Left lobe of liver (tissue), 2 donors: ENCODE measurements at places on chromosomes 5 and 9.

DNA sequence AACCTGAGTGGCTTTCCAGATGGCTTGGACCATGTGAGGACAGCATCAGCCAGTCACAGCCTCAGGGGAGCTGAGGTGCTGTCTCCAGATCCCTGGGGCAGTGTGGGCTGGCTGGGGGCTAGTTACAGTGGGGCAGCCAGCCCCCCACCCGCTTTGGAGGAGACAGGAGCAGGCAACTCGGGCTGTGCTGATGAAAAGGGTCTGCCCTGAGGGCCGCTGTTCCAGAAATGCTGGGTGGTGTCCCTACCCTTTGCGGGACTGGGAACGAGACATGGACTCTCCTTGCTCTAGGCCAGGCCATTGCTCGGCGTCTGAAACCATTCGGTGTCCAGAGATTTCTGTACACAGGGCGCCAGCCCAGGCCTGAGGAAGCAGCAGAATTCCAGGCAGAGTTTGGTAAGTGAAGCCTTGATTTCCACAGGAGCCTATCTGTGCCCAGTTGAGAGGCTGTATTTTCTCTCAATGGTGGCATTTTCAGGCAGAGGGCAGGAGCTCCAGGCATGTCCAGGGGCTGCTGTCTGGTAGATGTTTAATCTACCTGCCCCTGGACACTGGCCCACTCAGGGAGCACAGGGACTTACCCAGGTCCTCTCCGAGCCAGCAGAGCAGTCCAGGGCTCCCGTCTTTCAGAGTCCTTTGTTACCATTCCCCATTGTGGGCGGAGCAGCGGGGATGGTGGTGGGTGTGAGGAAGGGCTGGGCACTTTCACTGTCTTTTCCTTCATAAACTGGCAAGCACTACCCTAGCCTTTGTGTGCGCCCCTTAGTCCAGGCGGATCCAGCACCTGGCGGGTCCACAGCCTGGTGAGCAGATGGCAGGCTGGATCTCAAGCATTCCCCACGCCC, 7.2 kb downstream of the GRHPR start:
- peak; percentile 91 for DNase-seq

GRCh38 chr9:6640268-6641051, 5.1 kb downstream of the GLDC start:
- peak; percentile 94 for DNase-seq

DNA sequence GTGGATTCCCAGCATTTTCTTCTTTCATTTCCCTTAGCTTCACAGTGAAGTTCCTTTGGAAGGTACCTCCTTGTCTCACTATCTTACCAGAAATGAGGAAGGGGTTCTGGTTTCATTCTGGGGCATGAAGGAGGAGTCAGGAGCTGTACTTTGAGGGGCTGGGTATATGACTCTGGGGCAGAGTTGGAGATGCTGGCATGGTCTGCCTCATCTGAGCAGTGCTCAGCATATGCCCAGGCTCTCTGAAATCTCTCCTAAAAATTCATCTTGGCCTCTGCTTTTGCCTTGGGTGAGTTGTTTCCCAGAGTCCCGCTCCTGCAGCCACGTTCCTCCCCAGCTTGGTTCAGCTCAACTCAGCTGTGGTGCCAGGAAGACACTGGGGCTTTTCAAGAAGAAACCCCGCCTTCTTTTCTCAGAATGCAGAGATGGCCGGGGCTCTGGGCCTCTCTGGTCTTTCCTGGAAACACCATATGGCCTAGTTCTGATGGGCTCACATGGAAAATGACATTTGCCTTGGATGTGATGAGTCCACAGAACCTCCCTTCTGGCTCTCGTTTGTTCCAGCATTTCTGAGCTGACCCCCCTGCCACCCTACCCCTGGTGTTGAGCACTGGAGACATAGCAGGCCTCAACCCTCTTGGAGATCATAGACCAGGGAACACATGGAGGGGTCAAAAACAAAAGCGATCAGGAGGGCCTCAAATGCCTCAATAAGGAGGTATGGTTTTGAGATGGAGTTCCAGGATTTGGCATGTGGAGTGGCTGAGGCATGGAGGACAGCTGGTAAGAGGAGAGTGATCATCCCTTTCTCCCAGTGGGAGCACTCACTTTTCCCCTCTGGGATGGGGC, 12.0 kb upstream of the TGFBR1 start:
- no peak for DNase-seq

- DNase-seq: no peak
Observed at GRCh38 chr5:144072518-144072927, 97.9 kb downstream of the YIPF5 start.

DNA sequence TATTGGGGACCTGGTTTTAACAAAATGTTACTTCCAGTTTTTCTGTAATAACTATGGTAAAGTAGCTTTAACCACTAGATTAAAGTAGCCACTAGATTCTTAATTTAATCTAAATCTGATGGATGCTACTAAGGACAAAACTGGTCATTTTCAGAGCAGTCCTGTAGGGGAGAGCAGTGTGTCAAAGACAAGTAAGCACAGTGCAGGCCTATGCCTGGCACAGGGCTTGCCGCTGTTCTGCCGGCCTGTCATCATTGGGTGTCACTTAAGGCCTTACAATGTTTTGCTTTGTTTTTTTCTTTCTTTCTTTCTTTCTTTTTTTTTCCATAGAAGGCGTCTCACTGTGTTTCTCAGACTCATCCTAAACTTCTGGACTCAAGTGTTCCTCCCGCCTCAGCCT, 53.0 kb upstream of the NXNL2 start:
- DNase-seq: no peak

DNA sequence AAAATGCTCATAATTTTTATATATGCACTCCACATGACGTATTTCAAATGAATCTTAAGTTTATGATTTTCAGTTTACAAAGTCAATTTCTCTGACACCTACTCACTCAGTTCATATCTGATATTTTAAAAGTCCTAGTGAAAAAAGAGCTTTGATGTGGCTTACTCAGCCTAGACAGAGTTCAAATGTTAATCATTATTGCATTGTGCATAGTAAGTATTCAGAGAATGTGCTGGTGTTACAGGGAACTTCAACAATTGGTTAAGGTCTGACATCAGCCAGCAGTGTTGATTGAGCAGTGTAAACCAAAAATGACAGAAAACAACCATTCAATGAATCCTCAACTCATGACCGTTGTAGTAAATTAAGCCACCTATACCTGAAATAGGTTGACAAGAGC, 147.2 kb upstream of the LHFPL2 start:
- no peak for DNase-seq

- no peak for DNase-seq
Observed at GRCh38 chr5:73118391-73118973, 1.9 kb upstream of the TMEM171 start.

DNA sequence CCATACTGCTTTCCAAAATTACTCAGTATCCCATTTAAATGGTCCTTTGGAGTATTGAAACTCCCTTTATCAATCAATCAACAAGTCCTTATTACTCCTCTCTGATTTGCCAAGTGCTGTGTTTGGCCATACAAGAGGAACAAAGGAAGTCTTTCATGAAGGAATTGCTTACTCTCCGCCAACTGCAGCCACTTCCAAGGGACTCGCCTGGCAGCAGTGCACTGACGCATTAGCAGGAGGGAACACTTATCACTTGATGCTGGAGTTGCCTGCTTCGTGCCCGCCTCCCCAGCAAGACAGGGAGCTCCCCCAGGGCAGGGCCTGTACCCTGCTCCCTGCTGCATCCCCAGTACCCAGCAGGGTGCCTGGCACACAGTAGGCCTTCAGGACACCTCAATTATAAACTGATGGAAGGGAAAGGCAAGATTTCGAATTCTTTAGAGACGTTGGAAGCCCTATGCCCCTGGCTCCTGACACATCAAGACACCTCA, 97.9 kb downstream of the CRB2 start:
- DNase-seq: no peak

DNA sequence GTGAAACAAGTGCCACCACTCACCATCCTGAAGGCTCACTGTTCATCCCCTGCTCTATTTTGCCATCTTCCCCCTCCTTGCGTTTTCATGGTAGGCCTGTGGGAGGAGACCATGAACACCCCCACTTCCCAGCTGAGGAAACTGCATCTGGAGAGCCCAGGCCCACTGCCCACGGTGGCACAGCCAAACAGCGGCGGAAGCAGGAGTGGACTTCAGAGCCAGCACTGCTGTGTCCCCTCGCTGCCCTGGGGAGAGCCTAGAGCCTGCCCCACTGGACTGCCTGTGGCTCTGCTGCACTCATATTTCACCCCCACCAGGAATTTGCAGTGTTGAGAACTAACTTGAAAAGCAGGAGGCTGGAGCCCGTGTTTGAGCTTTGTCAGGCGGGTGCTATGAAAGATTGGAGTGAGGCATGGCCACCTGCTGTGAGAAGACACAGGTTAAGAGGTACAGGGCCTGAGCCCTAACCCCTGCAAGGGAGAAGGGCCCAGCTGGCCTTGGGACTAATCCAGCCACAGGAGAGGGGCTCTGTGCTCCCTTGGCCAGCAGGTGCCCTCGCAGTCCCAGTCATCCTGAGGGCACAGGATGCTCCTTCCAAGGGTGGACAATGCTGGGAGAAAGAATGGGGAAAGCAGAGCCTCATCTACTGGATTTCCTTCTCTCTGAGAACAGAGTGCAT, 79.0 kb downstream of the MACROH2A1 start:
- DNase-seq: peak; percentile 31

DNA sequence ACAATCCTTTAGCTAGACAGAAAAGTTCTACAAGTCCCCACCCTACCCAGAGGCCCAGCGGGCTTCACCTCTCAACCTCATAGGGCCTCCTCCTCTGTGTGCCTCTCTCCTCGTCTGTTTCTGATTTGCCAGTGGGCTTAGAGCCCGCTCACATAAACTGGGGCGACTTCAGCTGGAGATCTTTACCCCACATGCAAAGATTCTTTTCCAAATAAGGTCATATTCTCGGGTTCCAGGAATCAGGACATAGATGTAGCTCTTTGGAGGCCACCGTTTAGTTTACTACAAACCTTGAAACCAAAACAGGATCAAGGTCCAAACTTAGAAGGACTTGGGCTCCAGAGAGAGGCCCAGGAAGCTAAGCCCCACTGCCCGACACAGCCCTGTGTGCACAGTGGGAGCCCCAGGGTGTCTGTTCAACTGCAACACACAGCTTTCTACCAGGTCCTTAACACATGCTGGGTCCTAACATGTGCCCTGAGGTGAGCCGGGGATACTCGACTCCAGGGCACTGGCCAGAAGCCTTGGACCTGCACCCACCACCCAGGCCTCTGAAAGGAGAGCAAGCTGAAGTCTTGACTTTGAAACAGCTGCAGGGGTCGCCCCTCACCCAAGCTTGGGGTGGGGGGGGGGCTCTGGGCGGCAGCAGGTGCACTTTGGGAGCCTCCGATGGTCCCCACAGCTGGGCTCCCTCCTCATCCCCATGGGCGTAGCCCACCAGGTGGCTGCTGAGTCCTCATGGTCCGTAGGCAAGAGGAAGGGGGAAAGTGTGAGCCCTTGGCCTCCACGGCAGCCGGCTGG, 26.8 kb upstream of the SLC12A7 start:
- DNase-seq: no peak

DNA sequence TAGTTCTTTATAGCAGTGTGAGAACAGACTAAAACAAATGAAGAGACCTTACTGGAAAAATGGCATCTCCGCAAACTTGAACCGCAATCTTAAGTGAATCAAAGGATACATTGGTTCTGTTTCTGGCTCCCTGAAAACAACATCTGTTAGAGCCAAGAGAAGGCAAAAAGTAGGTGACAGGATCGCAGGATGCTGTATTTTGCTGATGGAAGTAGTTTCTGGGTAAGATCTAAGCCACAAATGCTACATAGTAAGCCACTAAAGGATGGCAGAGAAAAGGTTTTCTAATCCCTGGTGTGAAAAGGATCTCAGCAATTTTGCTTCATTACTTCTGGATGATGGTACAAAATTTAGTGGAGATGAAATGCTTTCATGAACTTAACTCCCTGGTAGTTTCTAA, 63.3 kb upstream of the HTR4 start:
- no peak for DNase-seq

DNA sequence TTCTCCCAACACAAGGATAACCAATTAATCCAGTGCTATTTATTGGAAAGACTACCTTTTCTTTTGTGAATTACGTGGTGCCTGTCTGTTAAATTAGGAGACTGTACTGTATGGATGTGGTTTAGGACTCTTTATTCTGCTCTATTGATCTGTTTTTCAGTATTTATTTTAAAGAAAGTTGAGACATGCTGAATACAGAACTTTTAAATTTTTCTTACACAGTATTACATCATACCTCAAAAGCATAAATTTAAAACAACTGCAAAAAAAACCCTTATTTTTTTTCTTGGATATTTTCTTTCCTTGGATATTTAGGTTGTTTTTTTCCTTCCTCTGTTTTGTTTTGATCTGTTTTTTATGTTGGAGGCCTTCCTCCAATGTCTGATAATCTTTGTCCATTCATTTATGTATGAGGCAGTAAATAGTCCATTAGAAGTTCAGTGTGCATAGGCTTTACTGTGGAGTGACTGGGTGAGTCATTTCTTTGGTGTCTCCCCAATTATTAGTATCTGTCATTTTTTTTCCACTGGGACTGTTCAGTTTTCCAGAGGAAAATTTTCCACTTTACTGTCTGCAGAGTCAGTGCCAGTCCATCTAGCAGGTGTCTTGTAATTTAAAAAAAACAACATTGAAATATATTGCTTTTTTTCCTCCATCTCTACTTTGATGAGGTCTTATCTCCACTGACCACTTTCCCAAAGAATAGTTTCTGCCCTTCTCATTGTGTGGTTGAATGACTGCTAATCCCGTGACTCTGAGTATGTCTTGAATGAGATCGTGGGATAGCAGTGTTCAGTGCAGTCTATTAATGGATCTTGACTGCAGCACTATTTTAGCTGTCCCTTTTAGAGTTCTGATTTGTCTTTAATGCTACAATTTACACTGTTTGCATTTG, 15.2 kb downstream of the CYSTM1 start:
- DNase-seq: no peak

- DNase-seq: no peak
Observed at GRCh38 chr9:92147852-92148180, 32.6 kb upstream of the SPTLC1 start.

DNA sequence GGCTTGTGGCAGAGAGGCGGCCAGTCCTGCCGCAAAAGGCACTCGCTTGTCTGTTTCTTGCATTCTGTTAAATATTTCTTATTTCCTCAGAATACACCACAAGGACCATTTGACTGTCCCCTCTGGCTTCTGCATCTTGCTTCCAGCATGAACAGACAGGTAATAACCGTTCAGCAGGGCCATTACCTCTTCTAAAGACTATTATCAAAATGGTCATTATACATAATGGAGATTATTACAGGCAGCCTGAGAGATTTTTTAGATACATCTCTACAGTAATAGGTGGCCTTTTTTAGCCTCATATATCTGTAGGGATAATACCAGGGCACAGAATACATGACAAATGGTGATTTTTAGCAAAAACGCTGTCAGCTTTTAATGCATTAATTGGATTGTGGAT, 382.0 kb downstream of the PSAT1 start:
- no peak for DNase-seq

- DNase-seq: no peak
Observed at GRCh38 chr5:16654647-16655334, 38.0 kb upstream of the RETREG1 start.

GRCh38 chr5:9046756-9047481, 499.0 kb downstream of the SEMA5A start:
- no peak for DNase-seq
